ENCODE measurements at places on chromosomes 16 and 17. TPM values are rescaled to one million over a fixed set of nuclear protein-coding genes. Genes with fewer than 3 reads are reported as not detected.

GRCh38 chr16:9966569-9967157, 215.6 kb downstream of the GRIN2A start:
- no peak for DNase-seq

DNA sequence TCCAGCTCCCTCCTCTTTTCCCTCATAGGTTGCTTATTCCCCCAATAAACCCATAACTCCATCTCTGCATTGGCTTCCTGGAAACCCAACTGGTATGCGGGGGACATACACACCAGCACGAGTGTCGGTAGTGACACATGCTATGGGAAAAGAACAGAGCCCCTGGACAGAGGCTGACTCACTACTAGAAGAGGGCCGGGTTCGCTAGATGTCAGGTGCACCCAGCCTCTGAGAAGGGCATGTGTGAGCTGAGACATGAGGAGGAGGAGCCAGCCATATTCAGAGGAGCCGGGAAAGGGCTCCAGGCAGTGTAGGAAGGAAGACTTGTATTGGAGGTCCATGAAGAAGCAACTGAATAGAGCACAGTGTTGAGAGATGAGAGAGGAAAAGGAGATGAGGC, 241.1 kb downstream of the SOX9 start:
- no peak for DNase-seq

- no peak for DNase-seq
These were observed 223.6 kb upstream of the CIBAR2 start for GRCh38 chr16:85335584-85336491.

DNA sequence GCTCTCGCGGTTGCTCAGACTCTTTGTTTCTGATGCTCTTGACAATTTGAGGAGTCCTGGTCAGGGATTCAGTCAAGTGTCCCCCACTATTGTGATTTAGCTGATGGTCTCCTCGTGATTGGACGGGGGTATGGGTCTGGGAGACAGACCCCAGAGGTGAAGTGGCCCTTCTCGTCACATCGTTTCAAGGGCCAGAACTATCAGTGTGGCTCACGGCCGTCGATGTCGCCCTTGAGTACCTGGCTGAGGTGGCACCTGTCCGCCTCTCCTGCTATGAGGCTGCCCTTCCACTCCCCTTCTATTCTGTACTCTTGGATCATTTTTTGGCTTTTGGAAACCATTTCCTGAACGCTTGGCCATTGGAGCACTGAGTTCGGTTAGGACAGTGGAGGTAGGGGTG, 7.4 kb upstream of the MEAK7 start:
- DNase-seq = no peak

DNA sequence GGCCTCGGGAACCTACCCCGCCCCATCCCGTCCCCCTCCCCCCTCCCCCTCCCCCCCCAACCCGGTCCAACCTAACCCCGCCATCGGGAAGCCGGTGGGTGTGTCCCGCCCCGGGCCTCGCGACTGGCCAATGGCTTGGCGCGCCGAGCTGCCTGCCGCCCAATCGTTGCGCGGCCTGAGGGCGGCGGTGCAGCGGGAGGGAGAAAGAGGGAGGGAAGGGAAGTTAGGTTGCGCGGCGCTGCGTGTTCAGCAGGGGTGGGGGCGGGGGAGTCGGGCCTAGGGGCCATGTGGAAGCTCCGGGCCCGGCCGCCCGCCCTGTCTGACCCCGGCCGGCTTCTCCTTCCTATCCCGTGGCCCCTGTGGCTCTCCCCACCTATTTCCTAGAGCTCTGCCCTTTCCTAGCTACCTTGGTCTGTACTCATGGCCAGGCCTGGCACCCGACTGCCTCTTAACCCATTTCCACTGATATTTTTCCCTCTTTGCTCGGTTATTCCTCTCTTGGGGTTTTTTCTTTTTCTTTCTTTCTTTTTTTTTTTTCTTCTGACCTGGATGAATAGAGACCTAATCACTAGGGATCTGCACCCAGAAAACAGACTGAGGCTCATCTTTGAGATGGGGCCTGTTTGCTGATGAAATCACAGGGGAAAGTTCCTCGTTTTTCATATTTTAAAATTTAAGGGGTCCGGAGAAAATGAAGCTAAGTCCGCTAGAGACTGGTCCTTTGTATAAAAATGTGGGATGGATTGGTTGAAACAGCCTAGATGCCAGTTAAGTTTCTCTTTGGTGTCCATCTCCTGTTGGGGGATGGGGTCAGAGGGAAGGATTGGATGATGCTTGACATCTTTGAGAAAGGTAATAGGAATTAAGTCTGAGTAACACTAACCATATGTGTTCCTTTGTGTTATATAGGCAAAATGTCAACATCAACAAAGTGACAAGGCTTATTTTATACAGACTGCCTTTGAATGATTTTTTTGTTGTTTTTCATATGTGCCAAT, 1.1 kb downstream of the KPNB1 start:
- DNase-seq = peak; percentile 95

GRCh38 chr16:67675579-67675935, 8.9 kb downstream of the C16orf86 start:
- no peak for DNase-seq

- DNase-seq = no peak
These were observed 88.8 kb downstream of the TMEM132E start for GRCh38 chr17:34668206-34668605.

- DNase-seq = no peak
These were observed 1.2 kb downstream of the SNTB2 start for GRCh38 chr16:69188236-69188549.

DNA sequence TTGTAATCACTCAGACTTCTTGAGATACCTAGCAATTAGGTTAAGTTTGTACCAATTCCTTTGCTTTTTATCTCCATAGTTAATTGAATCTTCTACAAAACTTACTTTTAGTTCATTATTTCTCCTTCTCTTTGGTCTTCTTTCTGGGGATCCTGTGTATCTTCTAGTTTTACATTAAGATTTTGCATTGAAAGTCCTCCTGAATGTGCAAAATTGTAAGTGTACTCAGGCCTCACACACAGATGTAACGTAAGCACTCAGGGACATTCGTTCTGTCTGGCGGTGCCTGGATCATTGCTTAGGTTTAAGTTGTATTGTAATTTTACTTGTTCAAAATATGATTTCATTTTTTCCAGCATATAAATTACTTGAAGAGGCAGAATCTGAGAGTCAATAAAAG, 222.6 kb upstream of the CPHXL start:
- no peak for DNase-seq

DNA sequence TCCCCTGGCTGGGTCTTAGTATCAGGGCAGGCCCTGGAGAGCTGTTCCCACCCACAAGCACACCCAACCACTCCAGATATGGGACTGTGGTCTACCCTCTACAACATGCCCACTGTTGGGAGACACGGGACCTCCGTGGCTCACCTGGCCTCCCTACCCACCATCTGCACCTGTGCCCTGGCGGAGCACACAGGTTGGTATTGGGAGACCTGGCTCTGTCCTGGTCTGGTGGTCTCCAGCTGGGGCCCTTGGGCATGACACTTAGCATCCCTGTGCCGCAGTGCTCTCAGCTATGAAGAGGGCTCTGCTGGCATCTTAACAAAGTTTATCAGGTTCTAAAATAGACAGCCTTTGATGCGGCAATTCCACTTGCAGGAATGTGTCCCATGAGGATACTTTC, 5.8 kb downstream of the C16orf95 start:
- no peak for DNase-seq

- DNase-seq = peak; percentile 82
These were observed 24.8 kb upstream of the BPTF start for GRCh38 chr17:67800495-67800928.

DNA sequence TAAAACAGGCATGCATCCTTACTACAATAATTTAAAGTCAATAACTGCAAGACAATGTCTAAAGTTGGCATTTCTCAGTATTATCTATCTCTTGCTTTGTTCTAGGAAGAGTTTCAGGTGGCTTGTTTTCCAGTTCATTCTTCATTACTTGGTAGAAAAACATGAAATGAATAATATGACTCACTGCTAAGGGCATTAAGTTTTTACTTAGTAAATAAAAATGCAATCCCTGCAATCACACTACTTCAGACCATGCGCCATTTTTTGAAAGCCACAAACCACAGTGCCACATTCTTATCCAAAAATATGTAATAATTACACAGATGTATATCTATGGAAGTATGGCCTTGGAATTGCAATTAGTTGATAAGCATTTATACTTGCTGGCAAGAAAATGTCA, 55.4 kb downstream of the CREBBP start:
- no peak for DNase-seq

DNA sequence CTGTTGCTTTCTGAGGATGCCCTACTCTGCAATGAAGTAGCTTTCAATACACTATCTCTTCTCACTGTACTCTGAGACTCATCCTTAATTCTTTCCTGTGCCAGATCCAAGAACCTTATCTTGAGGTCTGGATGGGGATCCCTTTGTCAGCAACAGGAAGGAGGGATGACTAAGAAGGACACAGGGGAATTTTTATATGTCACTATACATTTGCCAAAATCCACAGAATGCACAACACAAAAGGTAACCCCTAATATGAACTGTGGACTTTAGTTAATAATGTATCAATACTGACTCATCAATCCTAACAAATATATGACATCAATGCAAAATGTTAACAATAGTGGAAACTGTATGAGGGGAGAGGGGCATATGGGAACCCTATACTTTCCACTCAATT, 4.7 kb upstream of the RBBP6 start:
- DNase-seq = no peak

DNA sequence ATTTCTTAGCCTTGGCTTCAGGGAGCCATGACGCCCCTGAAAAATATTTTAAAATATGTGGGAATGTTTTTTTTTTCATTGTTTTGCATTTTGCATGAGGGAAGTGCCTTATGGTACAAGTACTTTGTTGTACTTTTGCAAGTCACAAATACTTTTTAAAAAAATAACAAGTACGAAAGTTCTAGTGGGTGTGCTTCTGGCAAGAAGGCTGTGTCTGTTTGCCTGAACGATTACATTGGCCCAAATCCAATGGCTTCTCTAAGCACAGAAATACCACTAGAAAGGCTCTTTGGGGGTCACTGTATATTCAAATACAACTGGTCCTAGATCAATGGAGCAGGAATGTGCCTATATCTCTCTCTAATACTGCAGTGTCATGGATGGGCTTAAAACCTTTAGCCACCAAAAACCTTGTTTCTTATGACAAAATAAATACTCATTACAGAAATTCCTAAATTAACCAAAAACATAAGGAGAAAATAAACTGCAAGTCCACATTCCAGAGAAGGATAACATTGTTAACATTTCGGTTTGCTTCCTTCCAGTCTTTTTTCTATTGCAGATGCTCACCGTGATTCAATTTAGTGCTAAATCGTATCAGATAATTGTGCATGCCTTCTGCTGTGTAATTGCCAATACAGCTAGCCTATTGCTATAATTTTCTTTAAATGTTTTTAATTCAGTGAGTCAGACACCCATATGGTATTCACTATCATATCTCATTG, 97.4 kb downstream of the VAT1L start:
- DNase-seq = no peak

CCL5 gene
- 4.7 TPM for polyA plus RNA-seq

ODAD4 gene
- polyA plus RNA-seq = 7.1 TPM

GH1 gene
- not detected for polyA plus RNA-seq

TCAP gene
- polyA plus RNA-seq = 1.6 TPM

SALL1 gene
- polyA plus RNA-seq = 0.04 TPM

GLIS2 gene
- polyA plus RNA-seq = 18.4 TPM

KRT23 gene
- 0.17 TPM for polyA plus RNA-seq

KRTAP1-1 gene
- polyA plus RNA-seq = not detected

NACA2 gene
- 1.5 TPM for polyA plus RNA-seq

PRSS27 gene
- polyA plus RNA-seq = 1.9 TPM

DNAAF1 gene
- polyA plus RNA-seq = 15.4 TPM
